AML-193 (cell line): ENCODE measurements at places on chromosomes 16 and 17.
A peak's percentile ranks its signal among the peaks of the same experiment; 100 is the strongest.

DNA sequence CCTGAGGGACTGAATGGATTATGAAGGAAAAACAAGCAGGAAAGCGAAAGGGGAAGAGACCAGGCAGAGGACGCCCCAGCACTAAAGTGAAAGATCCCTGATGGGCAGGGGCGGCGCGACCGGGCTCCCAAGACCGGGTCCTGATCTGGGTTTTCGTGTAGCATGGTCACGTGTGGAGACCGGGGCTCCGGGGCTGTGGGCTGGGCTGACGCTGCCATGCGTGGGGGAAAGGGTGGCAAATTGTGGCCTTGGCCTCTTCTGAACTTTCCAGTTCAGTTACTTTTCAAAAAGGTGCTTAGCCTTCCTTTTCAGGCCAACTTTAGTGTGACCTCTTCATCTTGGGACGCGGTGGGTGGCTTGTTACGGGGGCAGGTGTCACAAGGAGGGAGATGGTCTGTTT, 57.5 kb downstream of the METRNL start:
- DNase-seq = no peak

DNA sequence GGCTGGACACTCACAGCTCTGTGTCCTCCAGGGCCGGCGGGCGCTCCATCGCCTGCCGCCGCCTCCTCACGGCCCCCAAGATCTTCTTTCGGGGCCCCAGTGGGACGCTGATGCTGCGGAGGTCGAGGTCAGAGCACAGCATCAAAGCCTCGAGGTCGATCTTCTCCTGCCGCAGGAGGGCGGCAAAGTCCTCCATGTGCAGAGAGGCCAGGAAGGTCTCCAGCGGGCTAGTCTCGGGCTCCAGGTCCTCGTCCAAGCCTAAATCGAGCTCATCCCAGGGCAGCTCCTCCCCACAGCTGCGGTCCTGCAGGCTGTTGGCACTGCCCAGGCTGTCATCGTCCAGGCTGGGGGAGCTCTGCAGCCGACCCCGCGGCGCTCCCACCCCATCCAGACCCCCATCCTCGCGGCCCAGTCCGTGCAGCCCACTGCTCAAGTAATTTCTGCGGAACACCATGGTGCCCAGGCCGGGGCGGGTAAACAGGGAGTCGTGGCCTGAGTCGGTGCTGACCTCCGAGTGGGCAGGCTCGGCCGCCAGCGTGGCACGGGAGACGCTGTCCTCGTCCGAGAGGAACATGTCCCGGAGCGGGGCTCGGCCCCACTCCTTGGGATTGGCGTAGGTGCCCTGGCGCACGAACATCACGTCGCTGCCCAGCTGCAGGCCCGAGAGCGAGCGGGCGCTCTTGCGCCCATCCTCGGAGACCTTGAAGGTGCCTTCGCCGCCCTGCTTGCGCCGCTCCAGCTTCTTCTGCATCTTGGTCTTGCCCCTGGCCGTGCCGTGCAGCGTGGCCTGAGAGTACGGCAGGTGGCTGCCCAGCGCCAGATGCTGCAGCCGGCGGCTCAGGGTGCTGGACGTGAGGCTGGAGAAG, 3.4 kb downstream of the USH1G start:
- DNase-seq = no peak

GRCh38 chr16:72991644-72992043, 56.3 kb downstream of the ZFHX3 start:
- DNase-seq = no peak

DNA sequence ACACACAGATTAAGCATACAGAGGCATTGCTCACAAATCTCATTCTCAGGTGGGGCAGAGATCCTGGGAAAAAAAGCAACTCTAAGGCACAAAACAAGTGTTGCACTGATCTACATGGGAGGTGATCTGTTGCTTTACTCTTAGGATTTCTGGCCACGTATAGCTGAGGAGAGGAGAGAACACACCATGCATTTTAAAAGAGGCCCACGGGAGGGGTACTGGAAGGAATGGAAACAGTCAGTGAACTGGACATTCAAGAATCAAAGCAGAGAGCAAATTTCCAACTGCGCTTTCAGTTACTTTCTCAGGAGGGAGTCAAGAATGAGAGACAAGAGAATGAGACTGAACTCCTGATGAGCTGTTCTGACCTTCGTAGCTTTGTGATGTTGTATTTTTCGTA, 1105.9 kb downstream of the CDH8 start:
- DNase-seq = no peak

- DNase-seq = no peak
These were observed 27.0 kb downstream of the CCR7 start for GRCh38 chr17:40538019-40538935.

DNA sequence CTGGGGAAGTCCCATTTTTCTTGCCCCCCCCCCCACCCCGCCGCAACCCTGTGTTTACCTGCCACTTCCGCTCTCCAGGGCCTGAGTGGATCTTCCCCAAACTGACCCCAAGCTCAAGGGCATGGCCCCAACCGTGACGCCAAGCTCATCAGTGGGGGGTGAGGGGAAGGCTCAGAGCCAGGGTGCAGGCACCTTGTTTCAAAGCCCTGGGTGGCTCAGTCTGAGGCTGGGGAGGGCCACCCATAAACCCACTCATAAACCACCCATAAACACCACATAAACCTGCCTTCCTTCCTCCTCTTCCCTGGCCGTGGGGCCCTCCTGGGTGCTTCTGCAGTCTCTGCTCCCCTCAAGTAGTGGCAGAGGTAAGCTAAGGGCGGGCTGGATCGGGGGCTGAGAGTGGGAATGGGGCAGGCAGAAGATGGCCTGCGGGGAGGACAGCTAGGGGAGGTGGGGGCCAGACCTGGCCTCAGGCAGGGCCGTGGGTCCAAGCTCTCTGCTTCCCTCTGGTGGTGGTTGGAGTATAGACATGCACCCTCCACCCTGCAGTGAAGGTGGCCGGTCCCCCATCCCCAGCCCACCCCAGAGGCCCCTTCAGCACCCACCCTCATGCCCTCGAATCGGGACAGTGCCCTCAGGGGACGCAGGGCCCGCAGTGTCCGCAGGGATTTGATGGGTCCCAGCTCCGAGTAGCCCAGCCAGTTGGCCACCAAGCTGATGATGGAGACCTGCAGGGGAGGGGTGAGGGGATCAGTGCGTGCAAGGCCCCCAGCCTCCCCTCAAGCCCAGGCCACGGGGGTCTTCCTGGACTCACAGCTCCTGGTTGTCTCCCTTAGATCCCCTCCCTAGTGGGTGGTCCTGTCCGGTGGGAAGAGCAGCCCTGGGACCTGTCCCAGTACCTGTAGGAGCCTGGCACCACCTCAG, 14.6 kb upstream of the CD79B start:
- peak; percentile 61 for DNase-seq

- DNase-seq = no peak
These were observed 39.4 kb downstream of the MYH11 start for GRCh38 chr16:15817446-15817845.

GRCh38 chr16:79993629-79994209, 393.2 kb upstream of the MAF start:
- no peak for DNase-seq

DNA sequence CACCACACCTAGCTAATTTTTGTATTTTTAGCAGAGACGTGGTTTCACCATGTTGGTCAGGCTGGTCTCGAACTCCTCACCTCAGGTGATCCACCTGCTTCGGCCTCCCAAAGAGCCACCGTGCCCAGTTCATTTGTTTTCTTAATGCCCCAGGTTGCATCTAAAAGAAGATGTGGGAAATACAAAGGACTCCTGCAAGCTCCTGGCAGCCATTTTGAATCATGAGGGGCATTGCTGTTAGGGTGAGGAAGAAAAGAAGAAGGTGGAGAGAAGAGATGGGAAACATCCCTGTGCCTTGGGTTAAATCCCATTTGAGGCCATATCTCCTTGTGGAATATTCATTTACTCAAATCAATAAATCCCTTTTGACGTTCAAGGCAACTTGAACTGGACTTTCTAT, 365.3 kb upstream of the ERCC4 start:
- no peak for DNase-seq

DNA sequence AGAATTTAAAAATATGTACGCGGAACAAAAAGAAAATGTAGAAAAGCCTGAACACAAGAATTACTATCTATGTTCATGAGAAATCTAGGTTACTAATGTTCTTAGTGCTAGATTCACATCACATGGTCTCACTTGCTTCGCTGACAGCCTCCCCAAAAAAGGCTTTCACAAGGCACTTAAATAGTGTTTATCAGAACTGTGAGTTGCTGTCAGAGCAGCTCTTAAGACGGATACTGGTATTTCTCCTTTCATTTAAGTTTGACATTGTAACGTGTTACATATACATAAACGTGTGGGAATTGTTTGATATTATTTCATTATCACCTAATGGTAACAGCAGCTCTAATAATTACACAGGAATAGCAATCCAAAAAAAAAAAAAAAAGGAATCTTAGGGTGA, 150.9 kb downstream of the CDH8 start:
- DNase-seq = no peak

GRCh38 chr16:48184681-48185080, 28.9 kb upstream of the ABCC12 start:
- DNase-seq = no peak

- peak; percentile 57 for DNase-seq
These were observed 10.5 kb downstream of the TMIGD1 start for GRCh38 chr17:30323262-30323894.

DNA sequence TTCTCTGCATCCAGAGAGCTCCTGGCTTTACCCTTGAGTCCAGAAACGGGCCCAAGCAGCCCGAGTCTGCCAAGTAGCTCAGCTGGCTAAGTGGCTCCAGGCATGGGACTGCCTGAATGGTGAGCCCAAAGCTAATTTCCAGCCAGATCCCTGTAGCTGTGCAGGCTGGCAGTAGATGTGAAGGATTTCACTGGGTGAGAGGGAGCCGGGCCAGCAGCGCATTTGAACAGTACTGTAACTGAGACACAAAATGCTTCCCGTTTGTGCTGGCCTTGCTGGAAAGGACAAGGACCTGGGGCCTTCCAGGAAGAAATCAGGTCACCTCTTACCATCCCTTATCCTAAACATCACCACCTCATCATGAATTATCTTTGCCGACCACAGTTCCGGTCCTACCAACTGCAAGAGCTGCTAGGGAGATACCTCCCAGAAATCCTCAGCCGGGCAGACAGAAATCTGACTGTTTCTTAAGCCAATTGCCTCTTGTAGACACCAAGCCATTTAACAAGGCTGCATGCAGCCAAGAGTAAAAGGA, 3.7 kb downstream of the TIMP2 start:
- no peak for DNase-seq

DNA sequence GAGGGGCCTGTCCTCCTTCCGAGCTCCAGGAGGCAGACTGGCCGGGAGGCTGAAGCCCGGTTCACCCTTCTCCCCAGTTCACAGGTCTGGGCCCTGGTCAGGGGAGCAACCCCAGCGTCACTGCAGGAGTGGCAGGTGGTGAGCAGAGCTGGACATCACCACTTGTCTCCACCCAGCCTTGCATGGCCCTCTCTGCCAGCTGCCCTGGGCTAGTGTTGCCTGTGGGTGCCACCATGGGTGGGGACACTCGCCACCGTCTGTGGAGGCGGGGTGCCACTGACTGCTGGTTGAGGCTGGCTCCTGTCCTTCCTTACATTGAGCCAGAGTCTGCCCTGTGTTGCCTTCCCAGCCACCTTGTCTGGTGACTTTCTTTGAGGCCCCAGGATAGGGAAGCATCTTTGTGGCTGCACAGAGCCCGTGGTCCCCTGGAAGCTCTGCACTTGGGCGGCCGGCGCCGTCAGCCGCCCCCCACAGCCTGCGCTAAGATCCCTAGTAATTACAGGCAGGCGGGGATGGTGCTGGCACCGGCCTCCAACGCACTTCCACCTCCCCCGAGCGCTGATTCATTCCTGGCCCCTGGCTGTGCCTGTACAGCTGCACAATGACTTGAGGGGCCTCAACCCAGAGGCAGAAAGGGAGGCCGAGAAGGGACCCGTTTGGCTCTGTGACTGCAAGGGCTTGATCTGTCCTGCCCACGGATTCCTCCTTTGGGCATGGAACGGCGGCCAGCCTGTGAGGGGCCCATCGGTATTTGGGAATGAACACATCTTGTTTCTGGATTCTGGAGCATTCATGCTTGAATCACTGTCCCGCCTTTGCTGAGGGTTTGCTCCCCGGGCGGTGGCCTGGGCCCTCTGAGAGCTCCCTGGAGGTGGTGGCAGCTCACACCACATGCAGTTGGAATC, 5.2 kb downstream of the BAIAP2 start:
- no peak for DNase-seq

DNA sequence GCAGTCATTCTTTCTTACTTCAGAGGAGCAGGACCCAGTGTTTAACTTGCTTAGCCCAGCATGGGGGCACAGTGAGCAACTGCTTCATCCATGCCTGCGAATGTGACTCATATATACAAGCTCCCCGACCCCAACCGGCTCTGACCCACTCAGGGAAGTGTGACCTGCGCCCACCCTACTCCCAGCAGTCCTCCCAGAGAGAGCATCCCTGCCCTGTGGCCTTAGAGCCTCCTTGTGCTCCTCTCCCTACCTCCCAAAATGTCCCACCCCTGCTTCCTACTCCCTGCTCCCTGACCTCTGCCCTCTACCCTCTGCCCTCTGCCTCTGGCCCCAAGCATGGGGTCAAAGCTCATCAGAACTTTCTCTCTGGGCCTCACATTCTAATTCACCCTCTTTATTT, 46.9 kb upstream of the DLX4 start:
- no peak for DNase-seq

DNA sequence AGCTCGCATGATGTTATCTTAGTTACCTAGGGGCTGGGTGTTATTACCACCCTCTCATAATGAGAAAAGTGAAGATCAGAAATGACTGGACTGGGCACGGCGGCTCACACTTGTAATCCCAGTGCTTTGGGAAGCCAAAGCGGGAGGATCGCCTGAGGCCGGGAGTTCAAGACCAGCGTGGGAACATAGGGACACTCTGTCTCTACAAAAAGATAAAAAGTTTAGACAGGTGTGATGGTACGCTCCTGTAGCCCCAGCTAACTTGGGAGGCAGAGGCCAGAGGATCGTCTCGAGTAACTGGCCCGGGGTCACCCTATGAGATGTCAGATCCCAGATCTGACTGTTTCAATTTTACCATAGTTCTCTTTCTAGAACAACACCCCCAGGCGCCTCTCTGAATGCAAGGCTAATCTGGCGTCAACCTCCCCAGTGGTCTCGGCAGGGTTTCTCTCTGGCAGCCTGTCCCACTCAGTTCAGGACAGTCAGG, 1.9 kb upstream of the CCDC102A start:
- no peak for DNase-seq

- DNase-seq = no peak
These were observed 299.0 kb downstream of the CEP112 start for GRCh38 chr17:65892912-65893377.

DNA sequence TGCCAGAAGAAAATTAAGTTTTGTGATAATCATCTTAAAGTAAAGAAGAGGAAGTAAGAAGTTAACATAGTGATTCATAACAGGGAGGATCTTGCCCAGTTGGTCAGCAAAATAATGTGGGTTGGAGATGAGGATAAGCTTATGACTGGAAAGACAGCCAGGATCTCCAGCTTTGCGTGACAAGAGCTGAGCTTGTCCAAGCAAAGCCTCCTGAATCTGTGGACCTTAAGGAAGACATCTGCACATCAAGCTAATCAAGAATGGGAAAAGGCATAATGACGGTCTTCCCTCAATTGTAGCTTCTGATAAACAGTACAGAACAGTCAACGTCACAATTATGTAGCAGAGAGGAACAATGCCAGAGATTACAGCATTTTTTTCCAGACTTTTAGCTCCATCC, 744.7 kb upstream of the GOT2 start:
- no peak for DNase-seq

GRCh38 chr17:60425626-60426025, 3.3 kb downstream of the CHCT1 start:
- no peak for DNase-seq
